ENCODE measurements at places on chromosomes 13 and 19. TPM values are rescaled to one million over a fixed set of nuclear protein-coding genes. Genes with fewer than 3 reads are reported as not detected.

- H3K27me3 ChIP-seq: peaks cover 2% of the 10 kb centered on the region
- no peaks in the 10 kb centered on the region for H3K4me1 ChIP-seq
- DNase-seq: no peak
- H3K4me3 ChIP-seq: no peak overlapping the region
- H3K36me3 ChIP-seq: no peaks in the 10 kb centered on the region
Measured at GRCh38 chr19:45668342-45668871, 386 bp downstream of the GIPR start.

DNA sequence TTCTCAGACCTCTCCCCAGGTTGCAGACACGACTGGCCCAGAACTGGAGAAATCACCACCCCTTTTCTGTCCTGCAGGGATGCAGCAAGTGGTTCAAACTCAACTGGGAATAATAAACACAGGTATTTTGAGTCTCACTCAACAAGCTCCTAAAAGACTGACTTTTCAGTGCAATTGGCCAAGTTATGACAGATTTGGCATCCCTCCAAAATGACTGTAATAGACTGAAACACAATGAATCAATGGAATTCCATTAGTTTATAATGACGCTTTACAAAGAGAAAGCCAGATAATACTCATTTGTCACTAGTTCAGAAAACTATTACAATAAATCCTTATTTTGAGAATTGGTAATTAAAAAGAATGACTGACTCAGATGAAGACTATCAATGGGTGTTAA, 38.1 kb downstream of the MIPEP start:
- H3K4me3 ChIP-seq: no peak overlapping the region
- no peak for DNase-seq
- no peak overlapping the region for H3K27ac ChIP-seq
- peaks cover 4% of the 10 kb centered on the region for H3K36me3 ChIP-seq
- no peaks in the 10 kb centered on the region for H3K27me3 ChIP-seq
- H3K4me1 ChIP-seq: no peaks in the 10 kb centered on the region

- DNase-seq: no peak
- no peak overlapping the region for H3K27ac ChIP-seq
- H3K4me1 ChIP-seq: no peaks in the 10 kb centered on the region
- H3K4me3 ChIP-seq: no peak overlapping the region
- H3K27me3 ChIP-seq: no peaks in the 10 kb centered on the region
- no peaks in the 10 kb centered on the region for H3K36me3 ChIP-seq
Measured at GRCh38 chr19:36101550-36102327, 9.2 kb upstream of the OVOL3 start.

The TMEM190 gene
- not detected for polyA plus RNA-seq

The MAMSTR gene
- 1.00 TPM for polyA plus RNA-seq

The ZNF776 gene
- 4.8 TPM for polyA plus RNA-seq
